Germinal center (tissue), 1 donor: ENCODE measurements at places on chromosomes 2 and 18.

DNA sequence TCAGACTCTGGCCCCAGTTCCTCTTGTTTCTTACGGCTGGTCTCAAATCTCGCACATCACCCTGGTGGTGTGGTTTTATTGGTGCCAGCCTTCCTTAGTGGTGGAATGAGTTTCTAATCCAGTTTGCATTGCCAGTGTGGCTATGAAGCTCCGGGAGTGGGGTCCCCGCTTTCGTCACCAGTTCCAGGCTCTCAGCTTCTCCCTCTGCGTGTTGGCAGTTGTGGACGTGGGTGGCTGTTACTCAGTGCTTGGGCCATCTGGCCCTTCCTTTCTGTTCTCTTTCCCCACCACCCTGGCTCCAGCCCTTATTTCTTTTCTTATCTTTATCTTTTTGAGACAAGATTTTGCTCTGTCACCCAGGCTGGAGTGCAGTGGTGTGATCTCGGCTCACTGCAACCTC, 30.1 kb downstream of the EFR3B start:
- DNase-seq: no peak

GRCh38 chr2:161983331-161983651, 90.7 kb downstream of the DPP4 start:
- no peak for DNase-seq

DNA sequence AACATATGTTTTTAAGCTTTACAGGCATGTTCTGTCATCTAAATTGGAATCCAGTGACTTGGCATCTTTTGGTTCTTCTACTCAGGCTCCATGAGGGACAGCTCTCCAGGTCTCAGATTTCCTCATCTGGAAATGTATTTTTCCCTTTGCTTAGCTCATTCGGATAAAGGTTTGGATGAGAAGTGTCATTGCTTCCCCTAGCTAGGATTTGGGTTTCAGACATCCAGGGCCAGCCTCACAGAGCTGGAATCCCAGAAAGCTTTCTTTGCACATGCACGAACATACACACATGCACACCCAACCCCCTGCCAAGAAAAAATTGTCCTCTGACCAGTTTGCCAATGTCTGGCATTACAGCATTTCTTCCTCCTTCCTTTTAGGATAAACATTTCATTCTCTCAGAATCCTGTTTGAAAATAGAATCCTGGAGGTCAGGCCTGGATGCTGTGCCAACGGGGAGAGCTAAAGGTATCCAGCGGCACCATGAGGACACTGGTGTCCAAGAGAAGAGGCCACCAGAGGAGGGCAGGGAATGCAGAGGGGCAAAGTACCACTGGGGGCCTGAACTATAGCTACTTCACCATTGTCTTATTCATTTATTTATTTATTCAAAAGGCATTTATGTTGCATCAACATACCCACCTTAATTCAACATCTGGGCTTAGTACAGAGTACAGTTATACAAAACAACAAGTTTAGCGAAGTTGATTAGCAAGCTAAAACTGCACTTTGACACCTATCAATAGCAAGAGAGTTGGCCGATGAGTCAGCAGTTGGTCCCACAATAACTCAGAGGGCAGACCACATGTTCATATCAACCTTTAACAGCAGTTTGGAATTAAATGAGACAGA, 97.9 kb upstream of the ATL2 start:
- DNase-seq: no peak

DNA sequence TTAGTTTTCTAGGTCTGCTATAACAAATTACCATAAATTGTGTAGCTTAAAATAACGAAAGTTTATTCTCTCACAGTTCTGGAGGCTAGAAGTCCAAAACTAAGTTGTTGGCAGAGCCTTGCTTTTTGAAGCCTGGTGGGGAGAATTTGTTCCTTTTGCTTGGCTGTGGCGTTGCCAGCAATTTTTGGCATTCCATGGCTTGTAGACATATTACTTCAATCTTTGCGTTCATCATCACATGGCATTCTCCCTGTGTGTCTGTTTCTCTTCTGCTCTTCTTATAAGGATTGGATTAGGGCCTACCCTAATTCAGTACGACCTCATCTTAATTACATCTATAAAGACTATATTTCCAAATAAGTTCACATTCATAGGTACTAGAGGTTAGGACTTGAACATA, 217.7 kb downstream of the MBD5 start:
- DNase-seq: no peak

DNA sequence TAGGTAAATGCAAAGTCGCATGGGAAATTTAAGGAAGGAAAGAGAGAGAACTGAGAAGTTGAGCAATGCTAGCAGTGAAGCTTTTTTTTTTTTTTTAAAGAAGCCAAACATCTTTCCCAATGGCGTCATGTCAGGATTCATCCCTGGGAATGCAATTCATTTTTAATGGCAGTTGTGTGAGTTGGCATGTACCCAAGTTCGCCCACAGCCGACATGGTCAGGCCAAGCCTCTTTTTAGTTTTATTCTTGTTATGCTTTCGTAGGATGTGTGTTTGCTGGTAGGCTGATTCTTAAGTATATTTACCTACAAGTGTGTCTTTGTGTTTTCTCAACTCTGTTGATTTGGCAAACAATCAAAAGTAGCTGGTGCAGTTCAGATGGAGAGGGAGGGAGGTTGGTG, 127.6 kb upstream of the ITGA6 start:
- no peak for DNase-seq

GRCh38 chr2:22442051-22442450, 942.9 kb upstream of the KLHL29 start:
- DNase-seq: no peak
